ENCODE measurements at places on chromosomes 5 and 9.
A peak's percentile ranks its signal among the peaks of the same experiment; 100 is the strongest.

GRCh38 chr5:179301796-179302195, 43.5 kb downstream of the ADAMTS2 start:
- no peak for DNase-seq

DNA sequence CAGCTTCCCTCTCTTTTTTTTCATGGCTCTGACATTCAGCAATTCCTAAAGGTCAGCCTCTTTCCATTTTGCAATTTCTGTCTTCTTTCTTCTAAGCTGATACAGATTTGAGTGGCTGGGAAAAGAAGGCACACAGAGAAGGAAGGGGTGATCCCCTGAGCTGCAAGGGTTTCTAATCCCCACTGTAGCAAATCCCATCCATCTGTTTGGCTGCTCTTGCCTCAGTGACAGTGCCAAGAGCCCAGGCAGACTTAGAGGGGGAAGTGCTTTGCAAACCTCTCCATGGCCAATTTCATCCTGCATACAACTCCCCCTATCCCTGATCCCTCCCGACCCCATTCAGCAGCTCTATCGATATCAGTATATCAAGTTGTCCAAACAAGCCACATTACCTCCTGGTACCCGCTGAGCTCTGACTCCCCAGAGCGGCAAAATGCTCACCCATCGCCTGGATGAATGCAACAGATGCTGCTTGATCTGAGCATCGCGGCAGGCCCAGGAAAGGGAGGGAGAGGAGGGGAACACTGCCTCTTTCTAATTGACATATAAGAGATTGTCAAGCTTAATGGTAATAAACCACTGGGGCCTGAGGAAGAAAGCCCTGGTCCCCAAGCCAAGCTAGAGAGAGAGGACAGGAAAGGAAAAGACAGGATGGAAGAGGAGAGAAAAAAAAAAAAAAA, 268.9 kb downstream of the ASTN2 start:
- DNase-seq = no peak

DNA sequence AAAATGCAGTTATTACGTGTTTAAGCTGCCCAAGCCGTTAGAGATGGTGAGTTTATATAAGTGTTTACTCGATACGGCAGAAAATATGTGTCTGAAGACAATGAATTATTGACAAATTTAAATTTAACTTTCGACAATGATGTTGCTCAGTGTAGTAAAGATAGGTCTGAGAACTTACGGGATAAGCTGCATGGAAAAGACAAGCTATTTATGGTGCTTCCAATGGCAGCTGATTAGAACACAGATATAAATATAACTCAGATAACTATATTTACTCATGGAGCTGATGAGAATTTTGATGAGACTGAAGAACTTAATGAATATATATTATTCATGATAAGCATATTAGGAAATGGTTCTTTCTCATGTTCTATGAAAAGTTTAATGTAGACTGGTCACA, 139.3 kb downstream of the AUH start:
- no peak for DNase-seq

DNA sequence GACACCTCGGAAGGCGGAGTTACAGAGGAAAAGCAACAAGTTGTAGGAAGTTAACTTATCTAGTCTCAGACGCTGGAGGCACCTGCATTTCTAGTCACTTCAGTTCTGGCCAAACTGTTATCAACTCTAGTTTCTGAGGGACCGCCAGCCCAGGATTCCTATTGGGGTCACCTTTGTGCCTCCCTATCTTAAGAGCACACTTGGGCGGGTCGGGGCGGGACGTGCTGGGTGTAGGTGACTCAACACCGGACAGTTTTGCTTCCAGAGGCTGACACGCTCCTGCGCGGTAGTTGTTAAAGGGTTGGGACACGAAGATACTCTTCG, 679 bp upstream of the KDM4C start:
- no peak for DNase-seq

DNA sequence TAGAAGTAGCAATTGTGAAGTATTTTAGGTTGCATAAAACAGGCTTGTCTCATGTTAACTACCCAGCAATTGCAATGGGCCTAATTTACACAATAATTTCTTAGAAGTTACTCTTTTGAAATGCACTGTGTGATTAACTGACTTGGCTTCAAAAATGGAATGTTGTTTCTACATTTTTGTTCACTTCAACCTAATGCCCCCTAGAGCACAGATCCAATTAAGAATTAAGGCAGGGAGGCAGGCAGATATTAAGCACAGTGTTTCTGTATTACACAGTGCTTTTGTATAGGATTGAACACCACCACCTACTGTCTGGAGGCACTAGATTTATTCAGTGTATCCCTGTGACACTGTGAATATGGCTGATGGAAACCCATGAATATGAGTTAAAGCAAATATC, 302.1 kb downstream of the FBXL17 start:
- DNase-seq = no peak

DNA sequence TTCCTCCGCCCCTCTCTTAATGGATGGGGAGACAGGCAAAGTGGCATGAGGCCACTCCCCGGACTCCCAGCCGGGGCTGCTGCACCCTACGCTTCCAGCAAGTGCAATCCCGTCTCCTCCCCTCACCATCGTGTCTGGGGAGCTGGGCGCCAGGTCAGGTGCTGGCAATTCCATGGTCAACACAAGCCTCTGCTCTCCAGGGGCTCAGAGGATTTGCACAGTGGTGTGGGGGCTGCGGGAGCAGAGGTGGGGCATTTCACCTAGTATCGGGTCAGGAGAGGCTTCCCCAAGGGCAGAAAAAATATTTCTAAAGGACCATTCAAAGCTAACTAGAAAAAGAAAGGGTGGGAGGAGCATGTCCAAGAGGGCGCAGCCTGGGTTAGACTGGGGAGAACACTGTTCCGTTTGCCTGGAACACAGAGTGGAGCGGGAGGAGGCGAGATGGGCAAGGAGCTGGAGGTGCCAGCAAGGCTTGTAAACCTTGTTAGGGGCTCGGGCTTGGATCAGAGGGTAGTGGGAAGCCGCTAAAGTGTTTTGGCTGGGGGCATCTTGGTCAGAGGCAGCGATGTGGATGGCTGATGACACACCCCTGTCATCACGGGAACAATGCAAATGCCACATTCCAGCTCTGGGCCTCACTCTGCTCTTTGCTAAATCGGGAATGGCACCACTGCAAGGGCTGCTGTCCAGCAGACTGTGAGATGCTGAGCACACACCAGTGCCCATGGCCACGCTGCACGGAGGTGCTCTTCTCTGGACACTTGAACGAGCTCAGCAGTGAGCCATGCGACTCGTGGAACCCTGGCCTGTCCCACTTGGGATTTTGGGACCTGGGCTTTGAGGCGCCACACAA, 191.7 kb downstream of the CDK5RAP2 start:
- no peak for DNase-seq

GRCh38 chr9:113409883-113410206, 630 bp downstream of the POLE3 start:
- DNase-seq = no peak

GRCh38 chr5:72611118-72611730, 104.0 kb upstream of the ZNF366 start:
- peak; percentile 17 for DNase-seq

DNA sequence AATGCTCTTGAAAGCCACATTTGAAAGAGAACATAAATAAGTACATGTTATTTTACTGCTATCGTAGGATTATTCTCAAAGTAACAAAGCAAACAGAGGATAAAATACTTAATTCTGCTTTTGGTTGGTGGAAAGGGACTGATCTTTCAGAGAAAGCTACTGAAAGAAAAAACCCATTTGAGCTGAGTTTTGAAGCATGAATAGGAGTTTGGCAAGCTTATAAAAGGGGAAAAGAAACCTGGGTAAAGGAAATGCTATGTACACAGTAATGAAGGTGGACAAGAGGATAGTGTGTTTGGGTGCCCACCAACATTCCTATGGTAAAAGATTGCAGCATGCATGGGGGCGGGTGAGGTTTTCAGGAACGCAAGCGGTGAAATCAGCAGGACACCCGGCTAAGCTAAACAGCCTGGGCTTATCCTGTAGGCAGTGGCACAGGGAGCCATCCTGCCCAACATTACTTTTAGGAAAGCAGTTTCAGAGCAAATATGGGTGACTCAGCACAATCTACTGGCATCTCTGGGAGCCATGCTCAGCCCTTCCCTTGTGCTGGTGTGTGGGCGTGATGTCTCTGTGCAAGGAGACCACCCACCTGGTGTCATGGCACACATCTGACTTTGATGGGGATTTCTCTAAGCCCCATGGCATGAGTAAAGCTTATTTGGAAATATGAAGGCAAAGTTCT, 673.9 kb upstream of the KLF4 start:
- no peak for DNase-seq
